H1 (cell line): ENCODE measurements at places on chromosomes 1 and 21. TPM values are rescaled to one million over a fixed set of nuclear protein-coding genes. Genes with fewer than 3 reads are reported as not detected.

The C8B gene
- polyA plus RNA-seq: not detected in 2 replicates

The DIO1 gene
- 0.14 and 0.39 TPM in 2 replicates for polyA plus RNA-seq

The TP53BP2 gene
- polyA plus RNA-seq: 16.2 and 18.0 TPM in 2 replicates

The VWA5B1 gene
- polyA plus RNA-seq: 0.54 and 1.3 TPM in 2 replicates

The ZBTB8OS gene
- 33.5 and 74.2 TPM in 2 replicates for polyA plus RNA-seq

The KCNT2 gene
- polyA plus RNA-seq: 2.3 TPM in 2 replicates
